Common myeloid progenitor, CD34-positive (primary cell): ENCODE measurements at places on chromosomes 5 and 9.

DNA sequence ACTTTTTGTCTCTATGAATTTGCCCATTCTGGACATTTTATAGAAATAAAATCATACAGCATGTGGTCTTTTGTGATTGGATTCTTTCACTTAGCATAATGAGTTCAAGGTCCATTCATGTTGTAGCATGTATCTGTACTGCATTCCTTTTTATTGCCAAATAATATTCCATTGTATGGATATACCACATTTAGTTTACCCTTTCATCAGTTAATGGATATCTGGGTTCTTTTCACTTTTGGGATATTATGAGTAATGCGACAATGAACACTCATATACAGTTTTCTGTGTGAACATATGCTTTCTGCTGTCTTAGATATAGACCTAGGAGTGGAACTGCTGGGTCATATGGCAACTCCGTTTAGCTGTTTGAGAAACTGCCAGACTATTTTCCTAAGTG lies 41.3 kb upstream of the MAST4 start:
- DNase-seq: no peak

- DNase-seq: no peak
Observed at GRCh38 chr9:104800068-104800785, 36.3 kb downstream of the NIPSNAP3B start.

DNA sequence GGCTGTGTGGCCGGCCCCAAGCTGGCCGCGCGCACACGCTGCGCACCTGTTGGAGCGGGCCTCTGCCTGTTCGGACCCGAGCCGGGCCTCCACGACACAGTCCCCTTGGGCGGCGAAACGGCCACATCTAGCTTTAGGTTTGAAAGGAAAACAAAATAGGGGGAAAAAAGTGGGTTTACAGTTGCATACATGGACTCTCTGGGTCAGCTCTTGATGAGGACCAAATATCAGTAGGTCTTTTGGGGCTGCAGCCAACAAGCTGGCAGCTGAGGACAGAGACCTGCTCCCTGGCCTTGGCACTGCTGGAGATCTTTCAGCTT lies 20.7 kb downstream of the IGIP start:
- no peak for DNase-seq

DNA sequence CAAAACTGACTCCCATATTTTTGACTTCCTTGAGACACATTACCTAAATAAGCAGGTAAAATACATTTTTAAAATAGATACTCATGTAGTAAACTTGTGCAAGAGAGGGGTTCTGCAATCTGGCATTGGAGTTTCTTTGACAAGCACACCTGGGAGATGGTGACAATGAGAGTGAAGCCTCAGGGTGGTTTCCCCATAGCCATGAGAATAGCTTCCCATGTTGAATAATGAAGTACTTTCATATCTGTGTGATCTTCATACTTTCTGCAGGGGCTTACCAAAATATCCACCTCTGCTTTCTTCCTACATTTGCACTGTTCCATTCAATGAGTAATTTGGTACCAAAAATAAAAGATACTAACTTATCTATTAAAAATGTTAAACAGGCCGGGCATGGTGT lies 44.7 kb upstream of the VCAN start:
- DNase-seq: no peak

- no peak for DNase-seq
Observed at GRCh38 chr5:136058972-136059354, 30.2 kb downstream of the TGFBI start.

DNA sequence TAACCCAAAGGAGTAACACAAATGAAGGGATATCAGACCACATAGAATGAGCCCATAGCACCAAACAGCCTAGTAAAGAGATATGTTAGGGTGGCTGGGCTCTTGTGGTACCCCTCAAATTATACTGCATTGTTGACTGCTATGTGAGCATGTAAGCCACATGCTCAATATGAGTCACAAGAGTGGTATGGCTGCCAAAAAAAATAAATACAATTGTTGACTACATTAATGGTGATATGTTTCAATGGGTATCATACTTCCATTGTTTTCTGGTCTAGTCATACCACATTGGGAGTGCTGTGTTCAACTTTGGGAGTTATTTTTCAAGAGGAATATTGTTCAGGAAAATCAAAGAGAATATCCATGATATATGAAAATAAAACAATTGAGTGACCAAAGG lies 162.4 kb upstream of the PIK3R1 start:
- DNase-seq: no peak

DNA sequence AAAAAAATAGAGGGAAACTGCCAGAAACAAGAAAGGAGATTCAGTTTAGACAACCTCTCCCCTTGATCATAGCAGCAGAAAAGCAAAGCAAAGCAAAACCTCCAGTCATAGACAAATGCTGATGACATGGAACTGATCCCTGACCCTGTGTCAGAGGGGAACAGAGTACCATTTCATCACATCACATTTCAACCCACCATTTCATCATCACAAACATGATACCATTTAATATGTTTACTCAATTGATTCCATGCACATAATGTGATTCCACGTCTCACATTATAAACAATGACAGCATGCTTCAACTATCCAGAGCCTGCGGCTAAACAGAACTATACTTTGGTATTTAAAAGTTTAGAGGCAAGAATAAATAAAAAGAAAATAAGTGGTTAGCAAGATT lies 28.7 kb upstream of the ACOT12 start:
- no peak for DNase-seq

GRCh38 chr9:124983698-124984097 lies 42.8 kb upstream of the GOLGA1 start:
- DNase-seq: no peak

- no peak for DNase-seq
Observed at GRCh38 chr5:53126521-53126920, 17.0 kb upstream of the MOCS2 start.

DNA sequence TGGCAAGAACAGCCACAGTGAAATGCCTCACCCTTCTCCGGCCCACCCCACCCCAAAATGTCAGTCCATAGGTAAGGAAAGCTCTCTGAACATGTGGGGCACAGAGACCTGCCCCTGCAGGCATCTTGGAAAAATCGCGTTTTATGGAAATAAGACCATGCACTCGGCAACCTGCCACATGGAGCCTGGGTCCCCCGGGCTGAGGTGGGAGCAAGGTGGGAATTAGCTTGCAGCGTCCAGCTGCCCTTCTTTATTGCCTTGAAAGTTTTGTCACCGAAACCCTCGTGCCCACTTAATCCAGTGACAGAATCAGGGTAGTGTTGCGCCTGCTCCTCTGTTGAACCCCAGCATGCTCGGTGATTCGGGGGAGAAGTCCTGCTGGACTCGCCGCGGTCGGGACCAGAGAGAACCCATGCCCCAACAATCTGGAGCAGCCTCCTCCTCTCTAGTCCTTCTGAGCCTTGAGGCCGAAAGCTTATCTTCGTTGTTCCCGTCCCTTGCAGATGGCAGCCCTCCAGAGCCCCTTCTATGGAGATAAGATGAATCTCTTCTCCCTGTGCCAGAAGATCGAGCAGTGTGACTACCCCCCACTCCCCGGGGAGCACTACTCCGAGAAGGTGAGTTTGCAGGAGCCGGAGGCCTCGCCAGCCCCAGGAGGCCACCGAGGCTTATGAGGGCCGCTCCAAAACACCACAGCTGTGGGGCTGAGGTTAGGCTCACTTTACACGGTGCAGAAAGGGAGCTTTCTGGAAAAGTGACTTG lies 67.9 kb downstream of the PSMB7 start:
- DNase-seq: no peak

- no peak for DNase-seq
Observed at GRCh38 chr5:105730982-105731381, 1939.8 kb downstream of the EFNA5 start.

- DNase-seq: no peak
Observed at GRCh38 chr9:106529616-106530015, 333.4 kb upstream of the ZNF462 start.

DNA sequence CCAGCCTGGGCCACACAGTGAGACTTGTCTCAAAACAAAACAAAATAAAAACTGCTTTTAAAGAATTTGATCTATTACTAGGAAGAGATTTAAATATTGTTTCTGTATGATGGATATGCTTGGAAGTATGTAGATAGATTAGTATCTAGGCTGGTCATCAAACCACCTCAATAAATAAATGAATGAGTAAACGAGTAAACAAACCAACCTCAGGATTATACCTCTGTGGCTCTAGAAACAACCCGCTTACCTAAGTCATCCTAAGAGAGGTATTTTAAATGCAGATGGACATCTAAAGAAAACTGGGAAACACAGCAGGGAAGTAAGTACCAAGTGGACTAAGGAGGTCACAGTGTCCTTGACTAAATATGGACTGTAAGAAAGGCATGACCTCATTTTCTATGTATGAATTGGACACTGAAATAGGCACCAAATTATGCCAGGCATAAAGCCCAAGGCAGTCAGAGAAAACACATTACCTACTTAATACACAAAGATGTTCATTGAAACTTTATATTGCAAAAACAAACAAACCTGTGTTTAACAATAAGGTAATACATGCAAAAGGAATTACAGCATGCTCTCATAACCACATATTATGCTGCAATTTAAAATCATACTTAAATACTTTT lies 7.3 kb downstream of the ANKH start:
- DNase-seq: no peak

GRCh38 chr9:36120705-36121104 lies 15.8 kb upstream of the GLIPR2 start:
- DNase-seq: no peak

GRCh38 chr9:123390337-123391135 lies 34.5 kb downstream of the CRB2 start:
- no peak for DNase-seq

- no peak for DNase-seq
Observed at GRCh38 chr5:116428966-116429365, 145.7 kb downstream of the SEMA6A start.

GRCh38 chr9:72410214-72410613 lies 45.2 kb upstream of the ZFAND5 start:
- no peak for DNase-seq

DNA sequence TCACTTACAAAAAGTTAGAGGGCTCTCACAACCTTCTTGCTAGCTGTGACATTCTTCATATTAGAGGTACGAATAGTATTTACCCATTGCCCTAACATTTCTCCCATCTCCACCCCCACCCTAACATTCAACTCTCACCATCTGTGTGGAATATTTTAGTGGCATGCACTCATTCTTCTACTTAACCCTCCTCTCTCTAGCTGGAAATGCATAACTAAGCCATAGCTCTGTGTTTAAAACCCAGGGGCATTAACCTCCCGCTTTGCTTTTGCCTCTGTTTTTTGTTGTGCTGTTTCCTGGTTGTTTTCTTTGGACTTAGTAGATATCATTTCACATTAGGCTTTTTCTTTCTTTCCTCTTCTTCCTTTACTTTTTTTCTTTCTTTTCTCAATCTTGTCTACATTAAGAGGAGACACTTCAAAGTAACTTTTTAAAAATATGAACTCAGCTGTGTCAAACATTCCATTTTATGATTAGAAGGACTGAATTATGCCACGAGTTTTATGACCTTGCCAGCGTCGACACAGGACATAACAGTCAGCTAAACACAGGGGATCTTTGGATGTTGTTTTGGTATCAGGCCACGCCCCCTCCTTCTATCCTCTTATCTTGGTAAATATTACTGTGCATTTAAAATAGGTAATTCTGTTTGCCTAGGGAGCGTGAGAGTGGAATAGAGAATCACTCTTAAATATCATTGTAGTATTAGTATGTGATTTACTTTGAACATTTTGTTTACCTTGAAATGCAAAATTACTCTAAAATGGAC lies 236.0 kb downstream of the CD180 start:
- no peak for DNase-seq

DNA sequence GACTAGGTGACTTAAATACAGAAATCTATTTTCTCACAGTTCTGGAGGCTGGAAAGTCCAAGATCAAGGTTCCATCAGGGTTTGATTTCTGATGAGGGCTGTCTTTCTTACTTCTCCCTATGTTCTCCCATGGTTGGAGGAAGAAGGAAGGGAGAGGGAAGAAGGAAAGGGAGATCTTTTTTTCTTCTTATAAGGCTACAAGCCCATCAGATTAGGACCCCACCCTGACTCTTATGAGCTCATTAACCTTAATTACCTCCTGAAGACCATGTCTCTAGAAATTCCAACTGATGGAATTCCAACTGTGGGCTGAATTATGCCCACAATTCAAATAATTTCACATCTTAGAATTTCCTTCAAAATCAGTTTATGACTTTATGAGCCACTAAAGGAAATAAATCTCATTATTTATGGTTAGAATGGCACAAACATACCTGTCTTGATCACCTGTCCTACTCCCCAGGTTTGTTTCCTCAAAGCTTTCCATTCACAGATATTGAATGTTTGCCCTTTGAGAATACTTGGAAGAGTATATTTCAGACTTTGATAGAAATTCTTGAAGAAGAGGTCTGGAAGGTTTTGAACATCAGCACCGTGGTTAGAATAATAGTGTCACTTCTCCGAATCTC lies 7.6 kb downstream of the PPWD1 start:
- no peak for DNase-seq

DNA sequence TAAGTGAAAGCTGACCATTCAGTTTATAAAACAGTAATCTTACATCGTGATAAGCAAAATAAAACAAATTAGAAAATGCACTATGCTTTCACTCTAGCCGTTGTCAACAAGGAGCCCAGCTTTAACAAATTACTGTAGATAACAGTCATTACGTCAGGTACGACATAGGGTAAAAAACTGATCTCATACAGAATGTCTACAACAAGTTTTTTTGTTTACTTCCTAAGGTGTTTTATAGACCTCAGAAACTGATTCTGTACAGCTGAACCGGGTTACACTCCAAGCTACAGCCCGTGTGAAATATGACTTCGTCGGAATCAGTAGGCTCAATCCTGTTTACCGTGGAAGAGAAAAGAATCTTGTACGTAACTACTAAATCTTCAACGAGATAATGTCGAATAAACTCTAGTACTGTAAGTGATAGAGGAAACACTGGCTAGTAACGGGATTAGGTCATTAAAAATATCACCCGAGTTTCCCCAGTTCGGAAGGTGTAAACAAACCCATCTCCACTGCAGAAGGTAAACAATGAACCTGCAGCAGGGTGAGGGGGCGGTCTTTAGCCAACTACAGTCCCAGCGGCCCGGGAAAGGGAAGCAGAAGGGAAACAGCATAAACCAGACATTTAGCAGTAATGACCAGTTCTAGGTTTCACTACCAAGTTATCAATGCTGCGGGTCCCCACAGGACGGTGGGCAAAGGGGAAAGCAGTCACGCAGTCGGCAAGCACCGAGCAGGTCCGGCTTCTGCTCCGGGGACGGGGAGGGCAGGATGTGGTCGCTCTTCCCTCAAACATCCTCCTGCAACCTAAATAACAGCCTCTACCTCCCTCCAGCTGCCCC lies 1.1 kb downstream of the RICTOR start:
- DNase-seq: peak; percentile 86

DNA sequence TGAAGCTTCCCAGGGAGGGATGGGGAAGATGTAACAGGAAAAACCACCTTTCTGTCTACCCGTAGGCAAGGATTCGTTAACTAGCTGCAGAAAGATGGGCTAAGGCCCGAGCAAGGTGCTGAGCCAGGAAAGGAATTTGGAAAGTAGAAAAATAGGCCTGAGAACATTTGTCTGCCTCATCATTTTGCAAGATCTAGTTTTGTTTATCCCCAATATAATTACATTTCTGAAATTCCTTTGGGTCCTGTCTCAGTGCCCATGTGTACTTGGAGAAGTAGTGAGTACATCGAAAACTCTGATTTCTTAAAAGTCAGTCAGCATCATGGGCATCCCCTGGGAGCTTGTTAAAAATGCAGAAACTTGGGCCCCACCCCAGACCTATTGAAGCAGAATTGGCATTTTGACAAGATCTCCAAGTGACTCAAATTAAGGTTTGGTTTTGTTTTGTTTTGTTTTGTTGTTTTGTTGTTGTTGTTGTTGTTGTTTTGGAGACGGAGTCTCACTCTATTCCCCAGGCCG lies 52.1 kb upstream of the CEMIP2 start:
- DNase-seq: no peak
